GM03348 (cell line): ENCODE measurements at places on chromosomes 11 and 22.

GRCh38 chr22:25736378-25737011 lies 5.5 kb upstream of the MYO18B start:
- DNase-seq: no peak

DNA sequence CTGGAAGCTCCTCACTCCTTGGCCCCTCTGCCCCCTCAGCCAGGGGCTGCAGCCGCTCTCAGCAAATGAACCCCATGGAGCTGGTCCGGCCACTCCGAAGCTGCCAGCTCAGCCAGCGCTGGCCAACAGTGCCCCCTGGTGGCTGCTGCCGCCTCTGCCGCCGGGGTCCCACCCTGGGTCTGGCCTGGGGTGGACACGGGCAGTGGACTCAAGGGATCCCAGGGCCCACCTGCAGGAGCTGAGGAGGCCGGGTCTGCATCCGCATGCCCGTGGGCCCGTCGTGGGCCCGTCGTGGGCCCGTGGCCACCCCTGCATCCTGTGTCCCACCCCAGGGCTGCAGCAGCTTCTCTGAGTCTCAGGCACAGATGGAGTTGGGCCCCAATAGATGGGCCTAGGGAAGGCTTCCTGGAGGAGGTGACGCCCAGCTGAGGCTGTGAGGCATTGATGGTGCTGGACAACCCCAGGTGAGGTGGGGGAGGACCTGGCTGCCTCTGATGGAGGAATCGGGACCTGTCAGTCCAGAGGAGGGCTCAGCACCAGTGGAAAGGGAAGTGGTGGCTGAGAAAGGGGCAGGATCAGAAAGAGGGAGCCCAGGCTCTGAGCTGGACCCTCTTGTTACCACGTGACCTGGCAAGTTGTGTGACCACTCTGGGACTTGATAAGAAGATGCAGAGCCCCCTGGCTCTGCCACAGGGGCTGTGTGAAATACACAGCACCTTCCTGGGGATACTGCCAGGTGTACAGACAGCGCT lies 522.3 kb downstream of the BRD1 start:
- DNase-seq: peak; percentile 78

- no peak for DNase-seq
These were observed 2.5 kb upstream of the MDK start for GRCh38 chr11:46378811-46379481.

GRCh38 chr11:45659031-45659817 lies 6.2 kb downstream of the CHST1 start:
- no peak for DNase-seq

- DNase-seq: no peak
These were observed 270.8 kb upstream of the SESN3 start for GRCh38 chr11:95501761-95502266.

DNA sequence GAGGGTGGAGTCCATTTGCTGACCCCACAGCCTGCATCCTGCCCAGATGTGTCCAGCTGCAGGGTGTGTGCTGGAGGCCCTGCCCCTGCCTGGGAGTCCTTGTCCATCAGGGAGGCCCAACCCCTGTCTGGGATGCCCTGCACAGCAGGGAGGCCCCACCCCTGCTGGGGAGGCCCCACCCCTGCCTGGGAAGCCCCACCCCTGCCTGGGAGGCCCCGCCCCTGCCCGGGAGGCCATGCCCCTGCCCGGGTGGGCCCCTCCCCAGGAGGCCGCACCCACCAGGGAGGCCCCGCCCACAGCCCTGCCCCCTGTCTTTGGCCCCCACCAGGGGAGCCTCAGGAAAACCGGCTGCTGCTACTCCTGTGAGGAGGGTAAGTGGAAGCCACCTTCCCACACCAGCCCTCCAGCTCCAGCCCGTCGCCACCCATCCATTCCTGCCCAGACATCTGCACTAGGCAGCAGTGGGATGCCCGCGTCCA lies 37.2 kb downstream of the MUC5B start:
- DNase-seq: peak; percentile 78

GRCh38 chr11:115706626-115707135 lies 202.5 kb upstream of the CADM1 start:
- no peak for DNase-seq

DNA sequence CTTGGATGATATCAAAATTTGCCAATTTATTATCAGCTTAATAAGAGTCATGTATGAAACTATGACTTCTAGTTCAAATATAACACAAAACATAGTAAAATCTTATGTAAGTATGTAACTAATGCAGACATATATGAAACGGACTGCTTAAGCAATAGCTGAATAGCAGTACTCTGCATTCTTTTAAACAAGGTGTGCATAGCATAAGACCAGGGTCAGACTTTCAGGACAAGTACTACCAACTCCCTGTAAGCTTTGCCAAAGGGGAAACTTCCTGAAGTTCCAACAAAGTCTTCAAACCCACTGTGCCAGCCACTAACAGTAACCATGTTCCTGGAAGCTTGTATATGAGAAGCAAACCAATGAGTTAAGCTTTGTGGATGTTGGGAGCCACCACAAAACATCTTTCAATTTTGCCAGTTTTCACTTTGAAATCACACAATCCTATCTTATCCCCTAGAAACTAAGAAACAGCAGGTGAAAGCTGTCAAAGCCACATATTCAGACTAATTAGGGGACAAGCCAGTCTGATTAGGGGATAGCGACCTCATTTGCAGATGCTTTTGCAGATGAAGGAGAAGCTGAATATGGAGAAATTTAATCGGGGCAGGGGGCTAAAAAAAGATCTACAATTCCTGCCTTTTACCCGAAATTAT lies 13.3 kb downstream of the RBFOX2 start:
- DNase-seq: no peak

DNA sequence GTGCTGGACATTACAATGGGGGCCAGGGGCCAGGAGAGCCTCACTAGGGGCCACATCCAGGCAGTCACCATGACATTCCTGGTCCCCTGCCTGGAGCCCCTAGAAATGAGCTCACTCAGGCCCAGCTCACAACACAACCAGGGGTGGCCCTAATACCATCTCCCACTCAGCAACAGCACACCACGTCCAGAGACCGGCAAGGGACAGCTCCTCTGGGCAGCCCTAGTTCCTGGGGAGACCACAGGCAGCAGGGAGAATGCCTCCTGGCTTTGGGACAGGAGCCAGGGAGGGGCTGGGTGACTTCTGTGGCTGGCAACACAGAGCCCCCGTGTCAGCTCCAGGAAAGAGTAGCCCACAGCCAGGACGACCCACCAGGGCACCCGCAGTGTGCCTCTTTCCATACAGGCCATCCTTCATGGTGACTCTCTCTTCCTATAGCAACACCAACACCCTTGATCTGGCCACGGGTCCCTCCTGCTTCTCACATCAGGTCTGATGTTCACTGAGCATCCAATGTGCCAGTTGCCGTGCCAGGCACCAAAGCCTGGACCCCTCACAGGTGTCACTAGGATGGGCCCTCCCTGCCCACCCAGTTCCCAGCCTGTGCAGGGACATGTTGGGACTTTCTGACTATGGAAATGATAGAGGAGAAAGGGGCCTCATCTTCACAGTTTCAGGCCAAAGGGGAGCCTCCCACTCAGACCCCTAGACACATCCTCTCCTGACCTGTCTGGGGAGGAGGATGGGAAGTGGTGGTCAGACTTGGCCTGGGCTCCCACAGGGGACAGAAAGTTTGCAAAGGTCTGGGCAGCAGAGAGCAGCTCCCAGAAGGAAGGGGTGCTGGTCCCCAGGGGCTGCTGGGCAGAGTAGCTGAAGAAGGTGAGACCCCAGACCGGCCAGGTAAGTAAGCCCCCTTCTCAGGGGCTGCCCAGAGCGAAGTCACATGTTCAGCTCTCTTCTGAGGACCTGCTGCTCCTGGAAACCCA lies 43.2 kb downstream of the IGLL5 start:
- no peak for DNase-seq

DNA sequence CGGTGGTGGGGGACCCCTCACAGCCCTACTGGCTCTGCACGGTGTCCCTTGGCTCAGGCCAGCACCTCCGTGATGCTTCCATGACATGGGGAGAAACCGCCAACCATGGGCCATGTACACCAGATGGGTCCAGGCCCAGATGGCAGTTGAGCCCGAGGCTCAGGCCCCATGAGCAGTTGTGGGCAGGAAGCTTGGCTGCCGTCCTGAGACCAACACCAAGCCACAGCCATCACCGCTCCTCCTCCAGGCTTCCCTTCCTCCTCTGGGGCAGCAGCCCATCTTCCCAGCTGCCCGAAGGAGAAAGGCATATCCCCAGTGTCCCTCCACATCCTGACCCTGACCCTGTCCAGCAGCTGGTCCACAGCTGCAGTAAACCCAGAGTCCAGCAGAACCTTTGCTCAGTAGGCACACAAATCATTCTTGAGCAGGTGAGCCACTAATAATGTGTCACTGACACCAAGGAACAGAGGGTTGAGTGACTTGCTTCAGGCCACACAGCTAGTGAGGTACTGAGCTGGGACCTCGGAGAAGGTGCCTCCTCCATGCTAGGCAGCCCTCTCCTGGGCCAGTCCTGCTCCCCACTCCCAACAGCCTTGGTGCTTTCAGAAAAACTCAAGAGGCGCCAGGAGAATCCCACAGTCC lies 204.9 kb downstream of the CTTN start:
- DNase-seq: no peak

- no peak for DNase-seq
These were observed 1.9 kb upstream of the ANO5 start for GRCh38 chr11:22190827-22191463.

DNA sequence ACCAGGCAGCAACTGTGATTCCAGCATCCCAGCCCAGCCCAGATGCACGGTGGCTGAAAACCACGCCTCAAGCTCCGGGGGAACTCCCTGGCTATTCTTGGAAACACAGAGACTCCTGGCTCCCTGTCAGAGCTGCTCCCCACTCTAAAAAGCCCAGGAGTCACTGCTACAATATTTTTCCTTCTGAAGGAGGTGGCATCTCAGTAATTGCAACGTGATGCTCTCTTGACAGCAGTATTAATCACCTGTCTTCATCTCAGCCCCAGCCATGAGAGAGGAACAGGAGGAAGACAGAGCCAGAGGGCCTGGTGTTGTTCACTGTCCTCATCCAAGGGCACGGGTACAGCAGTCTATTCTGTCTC lies 26.9 kb downstream of the DRD2 start:
- DNase-seq: no peak

- no peak for DNase-seq
These were observed 144.0 kb upstream of the OPCML start for GRCh38 chr11:133676265-133676664.

GRCh38 chr11:63488789-63489188 lies 2.2 kb downstream of the PLAAT5 start:
- DNase-seq: no peak

DNA sequence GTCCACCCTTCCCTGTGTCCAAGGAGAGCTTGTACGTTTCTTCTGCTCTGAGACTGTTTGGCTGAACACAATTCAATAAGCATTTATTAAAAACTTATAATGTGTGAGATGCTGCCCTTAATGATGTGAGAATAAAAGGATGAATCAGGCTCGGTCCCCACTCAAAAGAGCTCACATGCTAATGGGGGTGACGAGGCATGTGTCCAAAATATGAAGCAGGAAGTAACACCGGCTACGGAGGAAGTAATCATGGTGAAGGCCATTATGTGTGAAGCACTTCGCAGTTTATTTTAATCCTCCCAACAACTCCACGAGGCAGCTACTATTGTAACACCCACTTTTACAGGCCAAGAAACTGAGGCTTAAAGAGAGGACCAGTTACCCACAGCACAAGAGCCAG lies 3.4 kb upstream of the RASD2 start:
- DNase-seq: no peak

GRCh38 chr11:118870396-118871343 lies 13.0 kb upstream of the CXCR5 start:
- peak; percentile 38 for DNase-seq

- peak; percentile 23 for DNase-seq
These were observed 29.7 kb upstream of the DDX6 start for GRCh38 chr11:118820412-118821357.
